ENCODE measurements at places on chromosomes 7 and 10. TPM values are rescaled to one million over a fixed set of nuclear protein-coding genes. Genes with fewer than 3 reads are reported as not detected.

GRCh38 chr7:16841681-16842080, 36.9 kb upstream of the AGR2 start:
- DNase-seq: no peak

DNA sequence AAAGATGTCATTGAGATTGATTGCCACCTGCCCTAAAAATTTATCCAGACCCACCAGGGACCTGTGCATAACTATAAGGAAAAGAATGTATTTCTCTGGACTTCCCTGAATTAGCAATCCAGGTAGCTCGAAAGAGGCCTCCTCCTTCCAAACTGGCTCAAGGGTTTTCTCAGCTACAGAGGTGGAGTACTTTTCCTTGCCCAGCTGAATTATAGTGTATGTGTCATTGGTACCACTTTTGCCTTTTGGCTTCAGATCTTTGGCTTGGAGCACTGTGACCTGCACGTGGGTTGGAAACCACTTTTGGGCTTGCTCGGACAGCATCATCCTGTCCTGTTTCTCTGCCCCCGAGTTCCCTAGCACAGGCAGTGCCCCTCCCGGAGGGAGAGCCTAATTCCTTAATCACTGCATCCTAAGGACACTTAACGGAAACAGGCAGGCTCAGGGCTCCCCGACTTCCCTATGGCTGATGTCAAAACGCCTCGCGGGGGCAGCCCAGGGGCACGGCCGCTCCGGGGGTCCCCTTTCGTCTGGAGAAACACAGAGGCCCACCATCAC, 825 bp downstream of the RAB11FIP2 start:
- DNase-seq: peak; percentile 30

DNA sequence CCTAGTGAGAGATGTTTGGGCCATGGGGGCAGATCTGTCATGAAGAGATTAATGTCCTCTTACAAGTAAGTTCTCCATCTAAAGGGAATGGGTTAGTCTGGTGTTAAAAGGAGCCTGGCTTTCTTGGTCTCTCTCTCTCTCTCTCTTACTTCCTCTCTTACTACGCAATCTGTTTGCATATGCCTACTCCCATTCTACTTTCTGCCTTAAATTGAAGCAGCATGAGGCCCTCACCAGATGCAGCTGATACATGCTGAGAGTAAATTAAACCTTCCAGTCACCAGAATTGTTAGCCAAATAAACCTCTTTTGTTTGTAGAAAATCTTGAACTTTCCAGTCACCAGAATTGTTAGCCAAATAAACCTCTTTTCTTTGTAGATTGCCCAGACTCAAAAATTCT, 884.1 kb downstream of the NRG3 start:
- no peak for DNase-seq

GRCh38 chr10:101772017-101772894, 3.7 kb downstream of the FGF8 start:
- DNase-seq: no peak

GRCh38 chr7:89761173-89761572, 393.1 kb upstream of the STEAP1 start:
- DNase-seq: no peak

GRCh38 chr7:80946858-80947257, 28.0 kb upstream of the SEMA3C start:
- DNase-seq: no peak

- no peak for DNase-seq
These were observed 1.9 kb downstream of the BRAF start for GRCh38 chr7:140922741-140923345.

DNA sequence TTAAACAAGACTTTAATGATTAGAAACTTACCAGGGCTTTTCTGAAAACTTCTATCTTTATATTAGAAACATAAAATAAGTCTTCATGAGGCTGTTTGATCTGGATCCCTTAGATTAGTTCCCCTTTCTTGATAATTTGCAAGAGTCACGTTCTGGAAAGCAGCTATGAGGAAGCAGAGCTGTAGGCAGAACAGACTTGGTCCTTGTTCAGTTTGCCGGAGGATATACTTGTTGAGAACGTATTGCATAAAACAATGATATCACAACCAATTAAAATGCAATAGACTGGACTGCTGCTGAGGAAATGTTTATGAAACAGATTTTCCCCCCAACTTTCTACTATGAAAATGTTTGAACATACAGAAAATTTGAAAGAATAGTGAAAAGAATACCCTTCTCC, 2.8 kb downstream of the SAMD9L start:
- DNase-seq: no peak

DNA sequence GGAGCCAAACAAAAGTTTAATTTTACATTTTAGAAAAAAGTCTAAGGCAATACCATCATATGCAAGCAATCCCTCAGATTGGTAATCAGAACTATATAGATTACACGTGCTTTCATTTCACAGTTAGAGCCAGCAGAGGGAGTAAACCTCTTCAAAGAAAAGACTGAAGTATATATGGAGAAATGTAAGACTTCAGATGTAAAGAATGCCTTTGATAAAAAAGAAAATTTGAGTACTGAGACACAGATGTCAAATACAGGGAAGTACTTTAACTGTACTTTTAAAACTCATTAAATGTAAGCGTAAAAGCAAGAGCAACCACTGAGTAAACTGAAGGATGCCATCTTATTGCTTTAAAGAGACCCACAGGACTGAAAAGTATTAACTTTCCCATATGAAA, 101.4 kb upstream of the FAM133B start:
- DNase-seq: peak; percentile 83

DNA sequence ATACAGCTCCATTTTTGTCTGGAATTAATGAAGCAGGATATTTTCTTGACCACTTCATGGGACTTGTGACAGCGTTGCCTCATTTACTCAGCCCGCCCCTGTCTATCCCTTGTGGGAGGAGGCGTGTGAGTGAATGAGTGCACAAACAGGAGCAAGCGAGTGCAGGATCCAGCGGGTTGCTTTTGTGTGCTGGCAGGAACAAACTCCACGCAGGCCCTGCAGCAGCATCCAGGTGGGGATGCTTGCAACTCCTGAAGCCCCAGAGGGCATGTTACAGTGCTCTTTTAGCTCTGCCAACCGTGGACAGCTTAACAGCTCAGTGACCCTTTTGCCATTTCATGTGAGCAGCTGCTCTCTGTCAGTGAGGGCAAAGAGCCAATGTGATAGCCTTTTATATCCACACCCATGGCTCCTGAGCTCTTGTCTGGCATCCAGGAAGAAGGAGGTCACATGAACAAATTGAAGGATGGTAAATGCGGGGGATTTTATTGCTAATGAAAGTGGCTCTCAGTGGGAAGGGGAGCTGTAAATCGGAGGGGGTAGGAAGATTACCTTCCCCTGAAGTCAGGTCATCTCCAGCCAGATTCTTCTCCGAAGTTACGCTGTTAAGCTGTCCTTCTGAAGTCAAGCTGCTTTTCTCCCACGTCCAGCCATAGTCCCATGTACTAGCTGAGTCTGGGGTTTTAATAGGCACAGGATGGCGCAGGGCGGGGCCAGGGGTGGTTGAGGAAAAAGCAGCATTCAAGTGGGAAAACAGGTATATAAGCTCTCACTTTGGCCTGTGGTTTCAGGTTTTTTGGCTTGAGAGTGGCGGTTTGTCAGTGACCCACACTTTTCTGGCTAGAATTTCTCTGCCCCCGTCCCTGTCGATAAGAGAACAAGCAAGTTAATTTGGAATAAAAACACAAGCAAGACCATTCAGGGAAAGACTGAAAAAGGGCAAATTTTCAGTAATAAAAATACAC, 714.7 kb upstream of the MBL2 start:
- DNase-seq: no peak

DNA sequence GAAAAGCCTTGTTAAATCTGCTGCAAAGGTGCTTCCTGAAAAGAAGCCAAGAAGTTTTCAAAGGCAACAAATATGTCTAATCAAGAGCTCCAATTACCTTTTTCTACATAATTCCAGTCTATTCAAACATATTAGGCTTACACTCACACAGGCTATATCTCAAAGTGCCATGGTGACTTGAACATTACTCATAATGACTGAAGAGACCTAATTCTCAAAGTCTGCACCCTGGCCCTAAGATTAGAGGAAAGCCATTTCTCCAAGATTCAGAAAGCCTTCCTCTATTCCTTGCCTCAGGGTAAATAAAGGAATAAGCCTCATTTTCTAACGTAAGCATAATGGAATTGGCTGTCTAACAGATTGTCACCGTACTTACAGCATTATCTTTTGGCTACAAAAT, 78.3 kb upstream of the THSD7A start:
- no peak for DNase-seq

DNA sequence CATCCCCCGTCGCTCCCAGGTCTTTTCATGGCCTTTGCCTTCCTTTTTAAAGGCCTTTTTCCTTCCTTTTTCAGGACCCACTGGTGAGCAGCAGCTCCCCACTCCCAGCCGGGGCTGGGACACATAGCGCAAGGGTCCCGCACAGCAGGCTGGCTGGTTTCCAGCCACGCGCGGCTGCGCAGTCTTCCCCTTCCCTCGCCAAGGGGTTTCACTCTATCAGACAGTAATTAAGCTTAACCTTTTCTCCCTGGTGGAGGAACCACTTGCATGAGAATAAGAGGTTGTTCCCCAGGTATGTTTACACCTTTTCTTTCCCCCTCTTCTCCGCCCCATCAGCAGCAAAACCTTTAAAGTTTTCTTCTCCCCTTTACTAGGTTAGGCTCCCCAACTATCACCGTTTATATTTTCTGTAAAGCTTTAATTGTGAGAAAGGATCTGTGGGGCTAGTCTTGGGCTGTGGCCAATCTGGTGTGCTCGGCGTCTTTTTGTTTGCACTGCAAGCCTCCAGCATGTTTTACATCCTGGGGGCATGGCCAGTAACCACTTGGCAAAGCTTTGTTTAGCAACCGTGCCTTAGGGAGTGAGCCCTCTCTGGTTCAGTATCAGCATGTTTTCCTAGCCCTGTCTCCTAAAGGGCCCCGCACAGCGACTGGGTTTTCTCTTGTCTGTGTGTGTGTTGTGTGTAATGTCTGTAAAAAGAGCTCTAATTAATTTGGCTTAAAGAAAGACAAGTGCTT, 219.6 kb downstream of the PHF14 start:
- DNase-seq: no peak

DNA sequence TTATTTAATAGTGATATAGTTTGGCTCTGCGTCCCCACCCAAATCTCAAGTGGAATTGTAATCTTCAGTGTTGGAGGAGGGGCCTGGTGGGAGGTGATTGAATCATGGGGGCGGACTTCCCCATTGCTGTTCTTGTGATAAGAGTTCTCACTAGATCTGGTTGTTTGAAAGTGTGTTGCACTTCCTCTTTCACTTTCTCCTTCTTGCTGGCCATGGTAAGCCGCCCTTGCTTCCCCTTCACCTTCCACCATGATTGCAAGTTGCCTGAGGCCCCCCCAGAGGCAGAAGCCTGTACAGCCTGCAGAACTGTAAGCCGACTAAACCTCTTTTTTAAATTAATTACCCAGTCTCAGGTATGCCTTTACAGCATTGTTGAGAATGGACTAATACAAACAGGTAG, 101.4 kb downstream of the MTPAP start:
- no peak for DNase-seq

DNA sequence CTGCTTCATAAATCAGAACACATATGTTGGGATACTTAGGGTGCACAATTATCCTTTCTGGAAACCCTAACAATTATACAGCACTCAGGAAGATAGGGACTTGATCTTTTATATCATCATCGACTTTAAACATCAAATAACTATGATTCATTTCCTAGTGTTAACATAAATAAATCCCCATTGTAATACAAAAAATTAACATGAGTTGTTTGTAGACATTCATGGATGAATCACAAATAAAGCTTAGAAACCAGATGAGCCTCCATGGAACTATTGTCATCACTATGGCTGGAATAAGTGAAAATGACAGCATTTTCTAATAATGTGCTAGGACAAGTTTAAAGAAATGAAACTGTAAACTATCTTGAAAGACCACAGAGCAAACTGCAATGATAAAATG, 821.7 kb downstream of the GATA3 start:
- no peak for DNase-seq

DNA sequence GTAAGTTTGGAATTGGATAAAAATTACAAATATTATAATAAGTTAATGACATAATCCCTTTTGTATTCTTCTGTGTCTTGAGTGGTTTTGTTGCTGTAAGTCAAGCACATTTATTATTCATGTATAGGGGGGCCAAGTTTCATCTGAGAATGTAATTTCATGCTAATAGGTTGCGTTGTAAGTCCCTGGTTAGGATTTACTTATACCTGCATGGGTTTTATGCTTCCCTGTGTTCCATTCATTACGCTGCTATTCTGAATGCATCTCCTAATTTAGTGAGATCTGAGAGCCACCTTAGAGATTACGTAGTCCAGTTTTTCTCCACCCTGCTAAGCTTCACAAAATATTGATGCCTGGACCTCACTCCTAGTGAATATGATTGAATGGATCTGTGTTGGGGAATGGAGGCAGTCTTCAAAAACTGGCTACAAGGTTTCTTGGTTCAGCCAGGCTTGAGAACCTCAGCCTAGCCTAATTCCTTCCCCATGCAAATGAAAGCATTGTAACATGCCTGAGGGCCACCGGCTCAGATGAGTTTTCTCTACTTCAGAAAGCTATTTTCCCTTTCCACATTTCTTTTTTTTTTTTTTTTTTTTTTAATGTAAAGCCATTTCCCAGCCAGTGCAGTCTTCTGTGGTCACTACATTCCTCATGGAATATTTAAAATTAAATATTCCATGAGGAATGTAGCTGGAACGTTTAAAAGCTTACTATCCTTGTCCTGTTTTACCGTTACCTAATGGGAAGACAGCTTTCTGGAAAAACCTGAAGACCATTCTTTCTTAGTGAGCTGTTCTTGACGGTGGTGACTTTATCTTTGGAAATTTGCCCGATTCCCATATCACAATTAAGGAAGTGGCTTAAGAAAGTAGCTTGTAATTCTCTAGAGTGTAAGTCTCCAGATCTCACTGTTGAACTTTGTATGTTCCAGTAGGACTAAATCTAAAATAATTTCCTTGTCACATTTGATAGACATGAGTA, 16.0 kb downstream of the PAPSS2 start:
- DNase-seq: peak; percentile 21

DNA sequence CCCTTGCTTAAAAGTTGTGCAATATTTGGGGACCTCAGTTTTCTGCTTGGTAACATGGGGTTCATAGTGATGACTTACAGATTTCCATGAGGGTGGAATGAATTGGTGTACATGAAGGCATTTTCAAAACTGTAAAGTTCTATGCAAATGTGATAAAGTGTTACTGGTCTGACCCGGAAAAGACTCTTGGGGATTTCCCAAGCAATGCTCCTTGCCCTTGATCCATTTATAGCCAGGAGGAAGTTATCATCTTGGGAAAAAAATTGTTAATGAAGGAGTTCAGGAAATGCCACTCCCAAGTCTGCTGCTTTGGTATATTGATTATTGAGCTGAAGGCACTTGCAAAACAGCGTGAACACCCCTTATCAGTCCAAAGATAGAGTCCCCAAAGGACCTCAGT, 96.3 kb upstream of the ZPBP start:
- DNase-seq: no peak

Gene GJC3
- total RNA-seq: not detected

Gene PTF1A
- not detected for total RNA-seq

Gene AKR1C4
- total RNA-seq: 0.29 TPM

Gene TAS2R3
- 0.16 TPM for total RNA-seq

Gene LRRC18
- total RNA-seq: not detected

All from HT-29 (cell line).